Brain microvascular endothelial cell (primary cell): ENCODE measurements at places on chromosomes 2 and 18.
A peak's percentile ranks its signal among the peaks of the same experiment; 100 is the strongest.

DNA sequence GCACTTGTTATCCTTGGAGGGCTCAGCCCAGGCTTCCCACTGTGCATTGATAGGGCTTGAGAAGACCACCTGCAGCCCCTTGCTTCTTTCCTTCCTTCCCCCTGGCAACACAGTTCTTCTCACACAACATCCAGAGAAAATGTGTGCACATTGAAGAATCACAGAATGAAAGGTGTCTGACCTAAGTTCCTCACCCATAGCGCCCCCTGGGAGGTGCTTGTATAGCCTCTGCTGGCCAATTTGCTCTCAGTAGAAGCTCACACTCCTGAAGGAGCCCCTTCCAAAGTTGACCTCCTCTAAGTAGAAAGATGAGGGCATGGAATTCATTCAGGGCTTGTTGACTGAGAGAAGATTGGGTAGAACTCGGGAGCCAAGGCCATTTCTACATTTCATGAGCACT is 758.4 kb upstream of the KLHL29 start:
- no peak for DNase-seq

DNA sequence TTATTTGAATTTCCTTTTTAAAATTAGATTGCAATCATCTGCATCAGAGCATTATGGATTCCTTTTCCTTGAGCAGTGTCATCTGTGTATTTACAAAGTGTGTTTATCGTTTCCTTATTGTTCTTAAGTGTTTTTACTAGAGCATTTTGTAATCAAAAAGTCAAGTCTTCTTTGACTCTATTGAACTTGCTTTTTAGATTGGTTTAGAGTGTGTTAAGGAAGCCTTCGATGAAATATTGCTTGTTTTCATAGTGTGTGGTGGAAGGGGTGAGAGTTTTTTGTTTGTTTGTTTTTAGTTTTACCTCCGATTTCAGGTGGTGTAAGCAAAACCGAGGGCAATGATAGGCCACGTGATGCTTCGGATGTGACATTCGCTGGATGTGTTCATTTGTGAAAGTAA is 45.7 kb downstream of the ARHGAP28 start:
- no peak for DNase-seq

- no peak for DNase-seq
Observed at GRCh38 chr2:122590524-122590923, 835.1 kb downstream of the TSN start.

GRCh38 chr2:213166109-213166508 is 14.7 kb upstream of the IKZF2 start:
- DNase-seq = no peak

DNA sequence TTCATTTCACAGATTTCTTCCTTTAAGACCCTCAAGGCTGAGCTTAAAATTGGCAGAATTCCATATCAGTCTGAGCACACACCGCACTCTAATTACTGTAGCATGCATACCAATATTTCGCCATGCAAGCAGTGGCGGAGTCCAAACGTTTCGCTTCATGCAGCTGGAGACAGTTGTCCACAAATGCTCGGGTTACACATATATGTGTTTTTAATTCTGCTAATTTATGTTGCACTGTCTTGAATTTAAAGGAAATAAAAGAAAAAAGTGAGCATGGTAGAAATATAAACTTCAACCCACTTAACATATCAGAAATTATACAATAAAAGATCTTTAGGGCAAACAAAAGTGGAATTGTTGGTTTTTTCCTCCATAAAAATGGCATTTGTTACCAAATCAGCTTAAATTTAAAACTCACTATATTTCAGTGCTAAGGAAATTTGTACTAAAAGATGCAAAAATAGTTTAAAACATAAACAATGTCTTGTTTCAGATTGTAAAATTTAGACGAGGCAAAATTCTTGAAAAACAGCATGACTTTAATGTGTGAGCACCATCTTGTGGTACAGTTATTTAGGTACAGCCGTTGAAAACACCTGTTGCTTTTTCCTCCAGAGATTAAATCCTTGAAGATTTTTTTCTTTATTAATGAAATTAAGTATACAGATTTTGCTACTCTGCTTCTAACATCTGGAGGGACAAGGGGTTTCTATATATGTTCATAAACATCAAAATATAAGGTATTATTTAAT is 24.1 kb upstream of the KANSL1L start:
- DNase-seq = peak; percentile 7

GRCh38 chr2:105521176-105521575 is 122.3 kb upstream of the FHL2 start:
- DNase-seq = no peak

- no peak for DNase-seq
Observed at GRCh38 chr2:69017835-69018234, 4.9 kb downstream of the ANTXR1 start.

DNA sequence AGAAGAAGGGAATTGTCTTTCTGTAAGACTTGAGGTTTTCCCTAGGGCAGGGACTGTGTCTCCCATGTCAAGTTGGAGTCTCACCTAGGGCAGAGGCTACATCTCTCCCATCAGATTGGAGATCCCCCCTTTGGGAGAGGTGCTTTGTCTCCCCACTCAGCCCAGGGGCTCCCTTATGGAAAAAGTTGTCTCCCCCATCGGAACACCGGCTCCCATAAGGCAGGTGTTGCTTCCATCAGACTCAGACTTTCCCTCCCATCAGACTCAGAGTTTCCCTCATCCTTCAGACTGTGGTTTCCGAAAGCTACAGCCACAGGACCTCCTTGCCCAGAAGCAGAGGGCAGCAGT is 5.8 kb downstream of the ANKRD53 start:
- DNase-seq = no peak

DNA sequence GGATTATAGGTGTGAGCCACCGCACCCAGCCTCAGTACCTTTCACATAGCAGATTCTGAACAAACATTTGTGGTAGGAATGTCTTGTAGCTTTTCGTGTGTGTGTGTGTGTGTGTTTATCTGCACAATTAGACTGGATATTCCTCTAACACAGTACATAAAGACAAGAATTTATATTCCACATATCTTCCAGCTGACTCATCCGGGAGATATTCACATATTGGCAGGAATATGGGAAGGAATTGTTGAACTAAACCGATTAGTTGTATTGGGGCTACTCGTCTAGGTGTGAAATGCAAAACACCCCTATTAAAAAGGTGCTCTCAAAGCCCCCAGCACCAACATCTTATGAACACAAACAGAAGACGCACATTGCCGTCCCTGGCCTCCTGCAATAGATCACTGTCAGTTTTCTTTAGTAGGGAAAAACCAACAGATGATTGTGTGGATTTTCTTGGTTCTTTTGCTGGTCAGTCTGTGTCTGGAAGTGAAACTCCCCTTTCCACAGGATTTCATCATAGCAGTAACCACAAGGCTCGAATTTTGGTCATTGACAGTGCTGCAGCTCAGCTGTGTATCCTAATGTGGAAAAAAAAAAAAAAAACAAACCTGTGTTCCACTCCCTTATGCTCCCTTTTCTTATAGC is 208.5 kb upstream of the ACVR2A start:
- no peak for DNase-seq

- DNase-seq = peak; percentile 28
Observed at GRCh38 chr18:75478996-75479880, 51.7 kb upstream of the SMIM21 start.

GRCh38 chr2:191114403-191114886 is 36.3 kb downstream of the STAT4 start:
- peak; percentile 14 for DNase-seq

DNA sequence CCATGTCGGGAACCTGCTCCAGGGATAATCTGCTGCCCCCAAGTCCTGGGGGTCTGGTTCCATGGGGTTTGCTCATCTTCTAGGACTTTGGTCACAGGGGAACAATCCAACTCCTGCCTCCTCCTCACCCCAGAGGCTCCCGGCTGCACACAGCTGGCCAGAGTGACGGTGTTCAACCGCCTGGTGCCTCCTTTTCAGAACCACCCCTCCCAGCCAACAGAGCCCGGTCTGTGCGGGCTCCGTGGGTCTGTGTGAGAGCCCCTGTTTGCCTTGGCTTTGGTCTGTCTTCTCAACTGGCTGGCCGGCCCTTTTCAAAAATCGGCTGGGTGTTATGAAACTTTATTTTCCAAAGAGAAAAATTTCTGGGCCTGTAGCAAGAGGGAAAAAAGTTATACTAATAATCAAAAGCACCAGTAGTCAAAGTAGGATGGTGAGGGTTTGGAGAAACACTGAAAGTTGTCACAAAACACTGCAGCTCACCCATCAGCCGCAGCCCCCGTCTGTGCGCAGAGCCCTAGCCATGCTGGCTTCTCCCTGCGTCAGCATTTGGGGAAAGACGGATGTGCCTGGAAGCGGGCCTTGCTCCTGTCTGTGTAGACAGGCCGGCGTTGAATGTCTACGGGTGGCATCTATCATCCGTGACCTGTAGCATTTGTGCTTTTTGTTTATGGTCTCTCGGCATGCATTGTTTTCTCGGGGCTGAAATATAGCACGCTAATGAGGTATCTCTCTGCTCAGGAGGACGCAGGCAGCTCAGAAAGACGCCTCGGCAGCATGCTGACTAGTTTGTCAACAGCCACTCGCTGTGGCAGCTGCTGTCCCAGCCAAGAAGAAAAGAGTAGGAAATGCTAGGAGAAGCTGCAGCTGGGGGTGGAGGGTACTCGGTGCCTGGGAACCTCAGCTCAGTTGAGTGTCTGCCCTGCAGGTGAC is 138.6 kb downstream of the GLI2 start:
- no peak for DNase-seq

DNA sequence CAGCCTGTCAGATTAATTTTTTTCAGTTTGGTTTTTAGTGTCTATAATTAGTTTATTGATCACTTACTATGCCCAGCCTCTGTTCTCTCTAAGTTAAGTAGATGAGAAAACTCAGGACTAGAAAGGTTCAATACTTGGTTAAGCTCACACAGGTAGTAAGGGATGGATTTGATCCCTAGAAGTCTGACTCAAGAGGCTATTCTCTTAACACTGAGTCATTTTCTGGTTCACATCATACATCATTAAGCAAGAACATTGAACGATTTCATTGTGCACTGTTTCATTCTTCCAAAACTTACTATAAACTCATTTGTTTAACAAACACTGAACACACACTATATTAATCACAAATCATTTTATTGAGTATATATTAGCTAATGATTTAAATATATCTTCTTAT is 54.1 kb upstream of the SLC38A11 start:
- DNase-seq = no peak

DNA sequence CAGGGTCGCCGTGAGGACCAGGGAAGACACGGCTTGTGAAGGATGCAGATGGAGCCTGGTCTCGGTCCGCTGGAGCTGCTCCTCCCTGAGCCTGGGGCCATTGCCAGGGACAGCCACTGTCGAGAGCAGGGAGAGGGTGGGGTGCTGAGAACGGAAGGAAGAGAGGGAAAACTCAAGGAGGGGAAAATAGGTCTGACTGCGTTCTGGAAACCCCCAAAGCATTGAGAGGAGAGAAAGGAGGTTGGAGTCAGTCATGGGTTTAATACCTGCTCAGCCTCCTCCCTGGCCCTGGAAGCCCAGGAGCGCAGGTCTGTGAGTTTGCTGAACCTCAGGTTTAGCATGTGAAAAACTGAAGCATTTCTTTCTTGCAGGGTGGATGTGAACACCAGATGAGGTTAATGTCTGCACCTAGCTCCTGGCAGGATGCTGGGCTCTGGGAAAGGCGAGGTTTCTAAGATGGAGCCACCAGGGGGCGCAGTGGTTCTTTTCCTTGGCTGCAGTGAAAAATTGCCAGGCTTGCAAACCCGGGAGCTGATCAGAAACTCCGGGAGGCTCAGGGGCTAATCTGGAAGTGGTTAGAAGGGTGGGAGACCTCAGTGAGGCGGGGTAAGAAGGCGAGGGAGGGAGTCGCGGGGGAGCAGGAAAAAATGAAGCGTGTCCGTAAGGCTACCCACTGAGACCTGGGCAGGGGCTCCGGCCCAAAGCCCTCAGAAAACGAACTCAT is 33.6 kb upstream of the RNF149 start:
- DNase-seq = peak; percentile 79

DNA sequence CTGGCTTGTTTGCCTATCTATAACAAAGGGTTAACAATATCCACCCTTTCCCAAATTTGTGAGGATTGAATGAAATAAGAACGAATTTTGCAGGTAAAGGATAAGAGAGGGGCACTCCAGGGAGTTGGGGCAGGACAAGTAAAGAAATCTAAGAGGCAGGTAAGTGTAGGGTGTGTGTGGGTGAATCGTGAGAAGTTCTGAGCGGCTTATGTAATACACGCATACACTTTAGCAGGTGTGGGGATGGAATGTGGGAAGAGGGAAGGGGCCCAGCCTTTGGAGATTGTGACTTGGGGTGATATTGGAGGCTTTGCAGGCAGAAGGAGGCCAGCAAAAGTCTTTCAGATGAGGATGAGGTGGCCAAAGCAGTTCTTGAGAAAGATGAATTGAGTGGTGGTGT is 83.2 kb upstream of the AQP4 start:
- DNase-seq = no peak
